NCI-H510A treated with DMSO at 0.1 percent for 48 hours (cell line): ENCODE measurements at places on chromosomes 7 and 10.

GRCh38 chr7:24980534-24981170 lies 674 bp upstream of the OSBPL3 start:
- DNase-seq: no peak

DNA sequence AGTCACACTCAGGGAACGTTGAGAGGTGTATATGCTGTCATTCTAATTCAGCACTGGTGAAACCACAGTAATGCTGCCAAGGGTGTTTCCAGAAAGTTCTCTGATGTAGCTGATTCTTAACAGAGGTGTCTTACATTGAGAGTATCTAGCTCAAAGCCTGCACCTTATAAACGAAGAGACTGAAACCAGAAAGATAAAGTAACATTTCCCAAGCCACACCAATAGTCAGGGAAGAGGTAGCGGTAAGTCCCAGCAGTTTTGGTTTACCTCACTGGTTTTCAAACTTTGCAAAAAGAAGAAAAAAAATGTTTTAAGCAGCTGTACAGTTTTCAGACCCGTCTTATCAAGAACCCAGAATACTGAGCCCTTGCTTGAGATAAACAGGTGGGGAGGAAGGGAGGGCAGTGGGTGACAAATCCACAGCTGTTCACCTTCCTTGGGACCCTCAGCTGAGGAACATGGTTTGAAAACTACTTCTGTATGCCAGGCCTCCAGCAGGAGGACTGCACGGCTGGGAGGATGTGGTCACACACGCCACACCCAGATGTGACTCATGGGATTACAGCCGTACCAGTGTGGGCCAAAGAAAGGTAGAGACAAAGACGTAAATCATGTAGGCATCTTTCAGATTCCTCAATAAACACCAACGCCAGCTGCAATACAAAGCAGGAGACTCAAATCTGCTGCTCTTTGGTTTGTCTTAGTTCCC lies 63.9 kb upstream of the GSDME start:
- DNase-seq: peak; percentile 23

- DNase-seq: no peak
Measured at GRCh38 chr7:106591146-106591545, 69.8 kb downstream of the CCDC71L start.

GRCh38 chr10:110336111-110336721 lies 31.5 kb upstream of the SMNDC1 start:
- DNase-seq: no peak

DNA sequence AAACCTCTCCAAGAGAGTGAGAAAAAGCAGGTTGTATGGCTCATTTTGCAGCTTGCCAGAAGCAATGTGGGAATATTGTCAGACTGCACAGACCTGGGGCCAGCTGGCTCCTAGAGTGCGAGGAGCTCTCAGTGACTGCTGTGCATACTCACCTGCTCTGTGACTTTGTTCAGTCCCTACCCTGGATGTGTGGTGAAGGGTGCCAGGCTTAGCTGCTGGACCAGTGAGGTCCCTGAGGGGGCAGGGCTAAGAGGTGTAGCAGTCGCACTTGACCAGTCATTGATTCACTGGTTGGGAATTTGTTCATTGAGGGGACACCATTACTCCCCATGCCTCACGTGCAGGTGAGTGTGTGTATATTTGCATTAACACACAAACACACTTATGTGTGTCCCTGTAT lies 60.1 kb downstream of the IKZF1 start:
- peak; percentile 54 for DNase-seq

GRCh38 chr7:84154991-84155781 lies 39.4 kb downstream of the SEMA3A start:
- DNase-seq: no peak

DNA sequence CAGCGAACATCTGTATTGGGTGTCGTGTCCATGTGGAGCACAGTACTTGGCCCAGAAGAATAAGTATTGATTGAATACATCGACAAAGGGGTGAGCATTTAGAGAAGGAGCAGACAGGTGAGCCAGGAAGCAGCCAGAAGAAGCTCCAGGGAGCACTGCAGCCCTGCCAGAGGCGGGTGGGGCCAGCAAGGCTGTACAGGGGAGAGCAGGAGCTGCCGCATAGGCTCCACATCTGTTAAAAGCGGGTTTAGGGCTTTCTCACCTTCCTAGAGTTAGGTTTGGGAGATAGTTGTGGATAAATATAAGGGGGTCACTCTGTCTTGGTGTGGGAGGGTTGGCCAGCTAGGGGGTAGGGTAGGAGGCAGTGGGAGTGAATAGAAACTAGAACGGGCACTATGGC lies 1.3 kb upstream of the CPA1 start:
- no peak for DNase-seq

DNA sequence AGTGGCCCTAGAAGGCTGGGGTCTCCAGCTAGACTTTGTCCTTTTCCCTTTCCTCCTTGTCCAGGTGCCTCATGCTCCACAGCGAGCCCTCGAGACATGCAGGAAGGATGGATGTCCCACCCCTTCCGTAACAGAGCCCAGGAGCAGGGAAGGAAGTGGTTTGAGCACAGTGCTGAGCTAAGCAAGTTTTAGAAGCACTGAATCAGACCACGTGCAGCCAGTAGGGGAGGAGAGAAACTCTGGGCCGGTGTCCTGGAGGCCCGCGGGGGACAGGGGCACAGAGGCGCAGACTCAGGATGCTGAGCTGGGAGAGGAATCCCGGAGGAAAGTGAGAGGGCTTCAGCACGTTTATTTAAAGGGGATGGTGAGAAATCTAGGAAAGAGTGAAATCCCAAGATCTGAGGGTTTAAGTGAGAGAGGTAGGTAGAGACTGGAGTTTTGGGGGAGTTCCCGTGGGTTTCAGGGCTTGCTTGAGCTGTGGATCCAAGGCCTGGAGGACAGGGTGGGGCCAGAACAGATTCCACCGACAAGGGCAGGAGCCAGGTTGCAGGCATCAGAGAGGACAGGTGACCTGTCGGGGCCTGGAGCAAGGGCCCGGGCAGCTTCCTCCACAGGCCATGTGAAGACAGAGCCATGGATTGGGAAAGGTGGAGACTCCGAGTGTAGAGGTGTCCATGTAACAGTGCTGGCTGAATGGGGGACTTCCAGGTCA lies 4.4 kb upstream of the IRF5 start:
- no peak for DNase-seq

GRCh38 chr10:11887381-11888227 lies 64.4 kb downstream of the PROSER2 start:
- no peak for DNase-seq

- DNase-seq: no peak
Measured at GRCh38 chr10:869171-869570, 62.3 kb downstream of the LARP4B start.

DNA sequence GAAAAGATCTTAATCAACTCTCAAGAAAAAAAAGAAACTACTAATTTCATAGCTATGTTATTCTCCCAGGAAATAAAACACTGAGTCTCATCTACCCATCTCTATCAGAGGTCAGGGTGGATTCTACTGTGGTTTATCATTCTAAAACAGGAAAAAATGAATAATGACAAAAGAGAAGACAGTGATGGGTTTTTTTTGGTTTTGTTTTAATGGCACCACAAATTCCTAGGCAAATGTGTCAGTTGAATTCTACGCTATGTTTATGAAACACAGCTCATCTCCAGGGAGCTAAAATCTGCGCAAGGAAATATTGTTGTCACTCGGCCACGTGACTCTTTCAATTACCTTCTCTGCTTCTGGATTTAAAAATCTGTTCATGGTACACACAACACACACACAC lies 393.4 kb upstream of the SORCS1 start:
- no peak for DNase-seq

GRCh38 chr7:71595176-71595575 lies 463.2 kb downstream of the GALNT17 start:
- no peak for DNase-seq

DNA sequence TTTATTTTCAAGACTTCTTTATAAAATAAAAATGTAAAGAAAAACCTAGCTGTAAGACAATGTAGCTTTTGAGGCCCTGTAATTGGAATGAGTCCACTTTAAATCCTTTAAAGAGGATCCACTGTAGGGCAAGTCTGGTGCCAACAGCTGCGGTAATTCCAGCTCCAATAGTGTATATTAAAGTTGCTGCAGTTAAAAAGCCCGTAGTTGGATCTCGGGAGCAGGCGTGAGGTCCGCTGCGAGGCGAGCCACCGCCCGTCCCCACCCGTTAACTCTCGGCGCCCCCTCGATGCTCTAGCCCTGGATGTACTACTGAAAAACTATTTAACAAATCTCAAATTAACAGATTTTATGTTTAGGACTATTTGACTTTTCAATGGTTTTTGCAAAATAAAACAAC lies 414.7 kb upstream of the SEMA3C start:
- DNase-seq: no peak

DNA sequence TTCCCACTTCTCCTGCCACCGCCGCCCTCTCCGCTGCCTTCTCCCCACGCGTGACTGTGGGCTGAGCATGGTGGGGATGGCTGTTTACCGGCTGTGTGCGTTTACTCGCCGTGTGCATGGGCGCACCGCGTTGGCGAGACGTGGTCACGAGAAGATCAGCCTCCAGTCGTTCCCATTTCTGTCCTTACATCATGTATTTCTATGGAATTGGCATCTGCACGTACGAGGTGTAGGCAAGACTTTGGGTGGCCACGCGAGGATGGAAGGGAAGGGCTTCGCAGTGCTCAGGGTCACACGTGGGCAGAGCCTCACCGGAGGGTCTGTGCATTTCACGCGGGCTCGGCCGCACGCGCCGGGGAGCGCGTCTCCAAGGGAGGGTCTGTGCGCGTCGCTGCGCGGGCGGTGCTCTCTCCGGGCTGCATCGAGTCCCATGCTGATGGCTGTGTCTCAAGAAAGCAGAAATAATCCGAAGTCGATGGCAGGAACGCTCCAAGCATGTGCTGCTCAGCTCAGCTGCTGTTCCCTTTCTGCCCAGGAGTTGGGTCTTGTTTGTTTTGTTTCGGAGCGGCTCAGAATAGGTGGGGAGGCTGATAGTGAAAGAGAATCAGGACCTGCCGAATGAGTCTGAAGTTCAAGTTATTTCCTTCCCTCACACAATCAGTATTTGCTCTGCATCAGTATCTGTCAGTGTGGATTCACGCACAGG lies 973 bp downstream of the CAMK1D start:
- DNase-seq: peak; percentile 29

DNA sequence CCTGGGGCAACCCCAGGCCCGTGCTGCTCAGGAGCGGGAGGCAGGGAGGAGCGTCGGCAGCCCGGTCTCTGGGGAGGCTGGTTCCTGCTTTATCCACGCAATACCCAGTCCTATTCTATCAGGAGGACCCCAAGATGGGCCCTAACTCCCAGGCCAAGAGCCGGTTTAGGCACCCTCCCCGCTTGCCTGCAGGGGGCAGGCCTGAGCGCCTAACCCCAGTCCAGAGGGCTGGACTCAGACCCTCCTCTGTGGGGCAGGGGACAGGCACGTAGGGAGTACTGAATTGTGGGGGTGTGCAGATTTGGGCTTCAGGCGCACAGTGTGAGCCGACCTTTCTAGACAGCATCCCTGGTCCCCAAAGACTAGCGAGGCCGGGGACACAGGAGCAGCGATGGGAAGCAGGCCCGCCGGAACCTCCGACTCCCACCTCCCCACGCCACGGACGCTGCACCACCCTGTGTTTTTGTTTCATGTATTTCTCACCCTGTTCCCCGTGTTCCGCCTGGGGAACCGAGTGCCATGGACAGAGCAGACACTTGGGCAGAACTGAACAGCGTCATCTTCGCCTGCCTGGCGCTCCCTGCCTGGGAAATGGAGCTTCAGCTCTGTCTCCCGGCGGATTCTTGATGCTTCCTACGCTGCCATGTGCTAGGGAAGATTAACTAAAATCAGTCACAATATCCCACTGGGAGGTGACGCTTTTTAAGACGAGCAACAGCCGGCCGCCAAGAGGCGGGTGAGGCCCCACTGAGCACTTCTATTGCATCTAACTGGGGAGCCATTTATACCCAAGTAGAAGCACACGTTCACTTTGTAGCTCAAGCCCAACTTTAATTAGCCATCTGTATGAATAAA lies 5.3 kb downstream of the NUDT1 start:
- peak; percentile 15 for DNase-seq

- DNase-seq: no peak
Measured at GRCh38 chr7:117582219-117582704, 102.4 kb downstream of the CFTR start.

DNA sequence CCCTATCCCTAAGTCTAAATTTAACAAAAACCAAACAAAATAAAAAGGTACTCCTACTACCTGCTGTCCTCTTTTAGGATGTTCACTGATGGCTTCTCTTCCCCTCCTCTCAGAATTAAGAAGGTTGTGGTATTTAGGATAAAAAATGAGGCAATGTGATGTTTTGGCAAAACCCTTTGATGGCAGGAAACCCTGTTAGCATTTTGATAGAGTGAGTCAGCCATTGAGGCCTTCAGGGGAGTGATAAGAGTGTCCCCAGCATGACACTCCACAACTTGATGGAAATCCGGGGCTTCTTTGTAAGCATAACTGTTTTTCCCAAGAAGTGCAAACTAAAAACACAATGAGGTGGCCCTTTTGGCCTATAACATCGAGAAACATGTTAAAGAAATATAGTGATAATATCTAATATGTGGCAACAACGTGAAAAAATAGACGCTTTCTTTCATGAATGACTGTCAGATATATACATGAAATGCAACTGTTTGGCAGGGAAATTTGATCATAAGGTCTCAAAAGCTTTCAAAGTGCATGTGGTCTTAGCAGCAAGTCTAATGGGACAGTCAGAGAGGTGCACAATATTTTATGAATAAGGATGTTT lies 55.0 kb downstream of the PRTFDC1 start:
- DNase-seq: no peak

DNA sequence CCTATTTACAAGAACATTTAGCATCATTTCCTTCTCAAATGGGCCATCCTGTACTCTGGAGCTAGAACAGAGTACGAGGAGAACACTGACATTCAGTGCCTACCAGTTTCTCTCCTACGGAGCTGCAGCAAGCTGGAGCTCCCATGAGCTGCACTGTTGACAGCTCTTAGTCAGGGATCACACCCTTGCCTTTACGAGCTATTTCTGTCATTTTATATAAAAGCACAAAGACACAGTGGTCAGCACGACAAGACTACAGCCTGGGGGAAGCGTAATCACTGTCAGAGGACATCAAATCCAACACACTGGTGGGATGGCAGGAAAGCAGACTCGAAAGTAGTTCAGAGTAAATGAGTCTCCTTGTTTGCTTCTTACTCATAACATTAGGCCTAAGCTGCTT lies 2.7 kb downstream of the CDCA7L start:
- DNase-seq: no peak

GRCh38 chr7:149147752-149148653 lies 750 bp downstream of the ZNF398 start:
- DNase-seq: no peak

- no peak for DNase-seq
Measured at GRCh38 chr7:117929237-117929636, 56.0 kb upstream of the CTTNBP2 start.

- DNase-seq: no peak
Measured at GRCh38 chr10:17984056-17984455, 32.3 kb downstream of the SLC39A12 start.

- peak; percentile 3 for DNase-seq
Measured at GRCh38 chr10:27744802-27745731, 552 bp downstream of the MKX start.

GRCh38 chr7:117385363-117386109 lies 41.8 kb downstream of the ASZ1 start:
- peak; percentile 2 for DNase-seq

DNA sequence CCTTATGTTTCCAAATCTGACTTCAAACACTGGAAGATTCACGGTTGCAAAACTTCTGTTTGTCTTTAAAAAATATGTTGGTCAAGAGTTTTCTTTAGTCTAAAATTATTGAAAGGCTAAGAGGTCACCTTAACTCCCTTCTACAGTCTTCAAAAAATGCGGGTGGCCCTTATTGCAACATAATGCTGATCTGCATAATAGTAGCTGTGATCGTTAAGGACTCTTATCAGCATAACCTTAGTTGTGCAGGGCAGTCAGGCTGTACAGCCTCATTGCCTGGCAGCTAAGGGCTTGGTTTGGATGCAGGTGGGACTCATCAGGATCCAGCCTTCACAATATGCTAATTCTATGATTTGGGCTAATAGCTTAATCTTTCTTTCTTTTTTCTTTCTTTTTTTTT lies 15.0 kb downstream of the KIAA1217 start:
- no peak for DNase-seq
